ENCODE measurements at places on chromosomes 4 and X.

GRCh38 chr4:52619591-52619931 is 39.5 kb downstream of the USP46 start:
- no peak for DNase-seq

- no peak for DNase-seq
Measured at GRCh38 chr4:56261027-56261426, 126.3 kb downstream of the AASDH start.

DNA sequence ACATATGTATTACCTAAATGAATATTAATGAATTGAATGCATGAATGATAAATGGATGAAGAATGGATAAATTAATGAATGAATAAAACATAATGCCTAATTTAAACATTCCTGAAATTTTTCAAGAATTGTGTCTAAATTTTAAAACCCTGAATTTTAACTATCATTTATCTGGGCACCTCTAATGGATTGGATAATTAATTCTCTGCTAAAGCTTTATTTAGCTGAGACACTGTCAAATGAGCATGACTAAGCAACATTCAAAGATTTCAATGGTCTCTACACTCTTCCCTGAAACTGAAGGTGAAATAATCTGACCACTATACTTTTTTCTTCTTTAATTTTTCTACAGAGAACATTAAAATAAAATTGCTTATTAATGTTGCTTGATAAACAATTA is 1197.7 kb downstream of the C4orf33 start:
- DNase-seq = no peak

GRCh38 chr4:142959173-142959572 is 113.1 kb upstream of the INPP4B start:
- DNase-seq = no peak

- DNase-seq = no peak
Measured at GRCh38 chrX:153435845-153436244, 10.0 kb downstream of the TREX2 start.

- peak; percentile 65 for DNase-seq
Measured at GRCh38 chrX:37958525-37959211, 47.7 kb upstream of the SYTL5 start.

DNA sequence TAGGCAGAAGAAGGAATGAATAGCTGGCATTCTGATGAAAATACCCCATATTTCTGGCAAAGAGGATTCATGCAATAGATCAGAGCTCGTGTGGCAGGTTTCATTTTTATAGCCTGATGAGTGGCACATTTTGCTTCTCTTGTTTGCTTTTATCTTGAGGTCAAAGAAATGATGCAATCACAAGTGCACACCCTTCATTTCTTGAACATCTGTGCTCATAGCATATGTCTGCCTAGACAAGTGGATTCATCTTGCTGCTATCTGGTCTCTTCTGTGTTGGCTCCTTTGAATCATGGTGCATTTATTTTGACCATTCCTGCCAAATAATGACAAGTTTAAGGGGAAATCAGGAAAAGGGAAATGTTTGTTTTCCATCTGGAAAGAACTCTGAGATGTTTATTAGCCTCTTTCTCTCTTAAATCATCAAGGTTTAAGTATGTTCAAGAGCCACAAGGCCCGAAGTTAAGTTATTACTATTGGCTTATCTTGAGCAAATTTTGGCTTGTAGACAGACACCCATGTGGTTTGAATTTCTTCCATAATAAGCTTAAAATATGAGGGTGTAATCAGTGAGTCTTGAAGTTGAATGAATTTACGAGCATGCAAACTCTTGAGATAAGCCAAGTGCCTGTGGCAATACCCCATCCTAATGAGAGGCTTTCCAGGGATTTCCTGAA is 59.3 kb upstream of the HS3ST1 start:
- peak; percentile 61 for DNase-seq

Data from M059J (cell line).